KBM-7 (cell line): ENCODE measurements at places on chromosomes 4 and X.

DNA sequence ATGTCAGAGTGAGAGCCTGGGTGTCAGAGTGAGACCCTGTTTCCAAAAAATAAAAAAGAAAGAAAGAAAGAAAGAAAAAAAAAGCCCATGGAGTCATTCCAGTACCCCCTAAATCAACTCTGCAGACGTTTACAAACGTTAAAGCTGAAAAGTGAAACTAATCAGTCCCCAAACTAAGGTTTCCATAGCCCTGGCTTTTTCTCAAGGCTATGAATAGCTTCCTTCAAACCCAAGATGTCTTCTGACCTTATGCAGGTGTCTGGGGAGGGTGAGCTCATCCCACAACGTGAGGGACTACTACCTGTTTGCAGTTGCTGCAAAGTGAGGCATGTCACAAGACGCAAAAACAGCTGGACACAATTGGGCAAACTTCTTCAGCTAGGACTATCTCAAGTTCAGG, 144.0 kb downstream of the SH3KBP1 start:
- DNase-seq = no peak

GRCh38 chr4:111943796-111944203, 201.5 kb upstream of the FAM241A start:
- peak; percentile 23 for DNase-seq

DNA sequence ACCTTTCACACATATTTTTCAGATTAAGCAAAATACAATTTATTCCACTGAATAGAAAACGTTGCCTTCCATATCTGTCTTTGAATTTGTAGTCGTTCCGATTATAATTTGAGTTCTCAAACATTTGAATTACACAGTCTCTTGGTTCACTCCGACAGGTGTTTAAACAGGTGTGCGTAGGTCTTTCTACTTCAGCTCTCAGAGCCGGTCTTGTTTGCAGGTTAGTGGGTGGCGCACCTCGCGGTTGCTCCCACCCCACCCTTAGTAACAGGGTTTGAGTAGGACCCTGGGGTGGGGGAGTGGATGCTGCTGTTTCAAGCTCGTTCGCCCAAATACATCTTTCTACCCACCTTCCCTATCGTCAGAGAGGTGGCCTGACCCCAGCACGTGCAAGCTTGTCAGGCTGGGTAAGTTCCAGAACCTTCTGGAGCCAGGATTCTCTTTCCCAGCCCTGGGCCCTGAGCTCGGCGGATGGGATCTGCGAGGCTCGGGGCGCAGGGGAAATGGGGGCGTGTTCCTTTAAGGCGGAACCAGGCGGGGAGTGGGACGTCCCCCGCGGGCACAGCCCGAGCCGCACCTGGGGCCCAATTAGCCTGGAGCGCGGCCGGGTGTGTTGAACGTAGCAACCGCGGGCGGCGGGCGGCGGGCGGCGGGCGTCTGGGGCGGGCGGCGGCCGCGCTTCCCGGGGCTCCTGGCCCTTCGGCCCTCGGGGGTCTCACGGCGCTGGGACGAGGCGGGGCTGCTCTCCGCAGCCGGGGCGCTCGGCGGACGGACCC, at the start of gene FAM149A:
FAM149A (plus strand) TSS at position 591 of the 776 bp plus-strand sequence.
- peak; percentile 62 for DNase-seq

- DNase-seq = no peak
These were observed 553.3 kb downstream of the TLL1 start for GRCh38 chr4:166426300-166426863.

GRCh38 chr4:112377594-112378242, 80.5 kb downstream of the ALPK1 start:
- DNase-seq = no peak

DNA sequence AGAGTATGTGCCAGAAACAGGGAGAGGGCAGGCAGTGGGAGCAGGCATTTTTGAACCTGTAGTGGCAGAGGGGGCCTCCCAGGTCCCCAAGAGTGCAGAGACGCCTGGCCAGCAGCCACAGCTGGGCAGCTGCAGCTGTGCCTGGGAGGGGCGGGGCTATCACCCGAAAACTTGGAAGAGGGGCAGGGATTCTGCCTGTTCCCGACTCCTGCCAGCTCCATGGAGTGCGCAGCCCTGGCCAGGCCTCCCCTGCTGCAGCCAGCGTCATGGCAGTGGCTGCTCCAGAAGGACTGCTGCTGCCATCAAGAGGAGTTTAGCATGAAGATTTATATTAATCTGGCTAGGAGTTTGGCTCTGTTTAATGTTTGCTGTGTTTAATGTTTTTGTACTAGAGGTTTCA, 532.1 kb upstream of the PITX2 start:
- DNase-seq = no peak

GRCh38 chrX:107482046-107482445, 32.6 kb downstream of the FRMPD3 start:
- DNase-seq = no peak

DNA sequence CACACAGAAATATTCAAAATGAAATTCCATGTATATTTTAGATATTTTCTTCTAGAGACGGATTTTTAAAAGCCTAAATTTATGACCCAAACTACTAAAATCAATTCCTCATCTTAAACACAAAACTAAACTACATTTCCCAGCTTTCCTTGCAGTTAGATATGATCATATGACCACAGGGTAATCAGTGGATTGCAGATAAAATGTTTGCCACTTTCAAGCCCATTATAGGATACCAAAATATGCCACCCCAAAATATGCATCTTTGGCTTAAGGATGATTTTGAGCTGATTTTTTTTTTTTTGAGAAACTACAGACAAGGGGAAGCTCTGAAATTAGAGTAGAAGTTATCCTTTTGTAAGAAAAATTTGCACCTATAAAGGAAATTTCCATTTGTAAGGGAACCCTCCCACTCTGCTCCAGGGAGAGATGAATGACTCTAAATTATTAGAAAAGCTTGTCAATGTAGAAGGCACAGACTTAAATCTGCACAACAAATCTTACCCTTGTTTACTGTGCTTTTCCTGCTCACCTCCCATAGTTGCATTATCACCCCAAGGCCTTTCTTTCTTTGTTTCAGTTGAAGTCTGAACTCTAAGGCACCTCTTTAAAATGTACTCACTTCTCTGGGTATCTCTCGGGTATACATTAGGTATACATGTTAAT, 503.0 kb downstream of the PDHA2 start:
- no peak for DNase-seq

- no peak for DNase-seq
These were observed 1878.4 kb downstream of the ARAP2 start for GRCh38 chr4:34365946-34366345.

DNA sequence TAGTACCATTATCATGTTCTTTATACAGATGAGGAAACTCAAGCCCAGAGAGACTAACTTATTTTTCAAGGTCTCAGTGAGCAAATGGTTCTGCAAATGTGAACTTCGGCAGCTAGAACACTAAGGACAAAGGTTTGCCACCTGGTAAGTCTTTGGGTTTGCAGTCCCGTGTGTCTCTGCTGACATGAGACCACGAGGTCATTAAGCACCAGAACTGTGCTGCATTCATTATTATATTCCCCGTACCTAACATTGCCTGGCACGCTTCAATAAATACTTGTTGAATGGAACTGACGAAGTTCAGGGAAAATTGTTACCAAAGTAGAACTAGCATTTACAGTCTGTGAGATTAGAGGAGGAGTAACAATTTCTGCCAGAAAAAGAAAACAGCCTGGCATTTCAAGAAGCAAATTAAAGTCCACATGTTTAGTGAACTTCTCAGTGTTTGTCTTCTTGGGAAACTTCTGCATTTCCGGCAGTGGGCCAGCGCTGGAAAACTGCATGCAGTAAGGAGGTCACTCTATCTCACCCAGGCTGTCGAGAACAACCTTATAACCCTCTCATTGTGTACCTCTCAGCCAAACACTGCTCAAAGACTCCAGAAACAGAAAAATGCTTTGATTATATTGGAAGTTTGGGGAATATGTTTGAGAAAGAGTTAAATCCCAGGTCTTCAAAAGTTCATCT, 67.4 kb upstream of the CPEB2 start:
- no peak for DNase-seq

- DNase-seq = peak; percentile 21
These were observed 97.7 kb downstream of the MANBA start for GRCh38 chr4:102663073-102663472.

GRCh38 chr4:128462103-128462783, 174.6 kb upstream of the PGRMC2 start:
- no peak for DNase-seq

- no peak for DNase-seq
These were observed 72.8 kb downstream of the MANBA start for GRCh38 chr4:102687982-102688433.

DNA sequence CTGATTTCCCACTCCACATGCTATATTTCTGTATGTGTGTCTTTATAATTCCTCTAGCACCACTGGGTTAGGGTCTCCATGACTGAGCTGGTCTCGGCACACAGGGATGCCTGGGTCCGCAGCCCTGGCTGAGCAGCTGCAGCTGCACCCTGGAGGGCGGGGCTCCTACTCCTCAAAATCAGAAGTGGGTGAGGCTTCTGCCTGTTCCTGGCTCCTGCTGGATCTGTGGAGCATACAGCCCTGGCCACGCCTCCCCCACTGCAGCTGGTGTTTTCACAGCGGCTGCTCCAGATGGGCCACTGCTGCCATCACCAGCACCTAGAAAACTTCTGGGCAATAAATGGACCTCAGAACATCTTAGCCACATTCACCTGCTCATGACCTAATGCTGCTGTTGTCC, 30.9 kb downstream of the SPCS3 start:
- DNase-seq = no peak

- no peak for DNase-seq
These were observed 1303.4 kb downstream of the TECRL start for GRCh38 chr4:63105839-63106238.

DNA sequence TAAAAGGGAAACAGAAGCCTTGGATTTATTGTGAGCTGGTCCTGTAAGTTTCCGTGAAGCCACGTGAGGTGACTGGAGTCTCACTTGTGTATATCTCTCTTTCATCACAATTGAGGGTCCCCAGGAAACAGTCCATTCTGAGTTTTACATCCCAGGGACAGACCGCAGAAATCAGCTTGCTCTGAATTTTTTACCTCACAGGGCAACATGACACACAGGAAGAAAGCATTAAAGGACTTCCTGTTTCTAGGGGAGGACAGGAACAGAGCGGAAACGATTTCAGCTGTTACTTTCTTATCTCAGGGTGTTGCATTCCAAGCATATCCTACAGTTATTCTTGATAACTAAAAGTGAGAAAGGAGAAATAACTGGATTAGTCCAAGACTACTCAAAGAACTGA, 553.5 kb downstream of the TRAM1L1 start:
- DNase-seq = peak; percentile 97

DNA sequence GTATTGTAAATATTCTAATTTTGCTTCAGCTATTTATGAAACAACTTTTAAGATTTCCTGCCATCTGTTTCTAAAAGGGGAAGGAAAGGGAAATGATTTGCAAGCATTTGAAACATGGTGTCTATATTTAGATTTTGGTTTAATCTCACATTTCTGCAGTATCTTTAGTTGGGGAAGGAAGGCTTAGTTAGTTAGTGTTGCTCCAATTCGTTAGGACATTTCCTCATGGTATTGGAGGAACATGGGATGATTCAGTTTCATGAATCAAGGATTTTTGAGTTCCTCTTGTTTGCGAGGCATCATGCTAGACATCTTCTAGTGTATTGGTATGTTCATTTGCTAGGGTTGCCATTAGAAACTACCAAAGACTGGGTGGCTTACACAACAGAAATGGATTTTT, 20.5 kb upstream of the TMEM192 start:
- peak; percentile 75 for DNase-seq

DNA sequence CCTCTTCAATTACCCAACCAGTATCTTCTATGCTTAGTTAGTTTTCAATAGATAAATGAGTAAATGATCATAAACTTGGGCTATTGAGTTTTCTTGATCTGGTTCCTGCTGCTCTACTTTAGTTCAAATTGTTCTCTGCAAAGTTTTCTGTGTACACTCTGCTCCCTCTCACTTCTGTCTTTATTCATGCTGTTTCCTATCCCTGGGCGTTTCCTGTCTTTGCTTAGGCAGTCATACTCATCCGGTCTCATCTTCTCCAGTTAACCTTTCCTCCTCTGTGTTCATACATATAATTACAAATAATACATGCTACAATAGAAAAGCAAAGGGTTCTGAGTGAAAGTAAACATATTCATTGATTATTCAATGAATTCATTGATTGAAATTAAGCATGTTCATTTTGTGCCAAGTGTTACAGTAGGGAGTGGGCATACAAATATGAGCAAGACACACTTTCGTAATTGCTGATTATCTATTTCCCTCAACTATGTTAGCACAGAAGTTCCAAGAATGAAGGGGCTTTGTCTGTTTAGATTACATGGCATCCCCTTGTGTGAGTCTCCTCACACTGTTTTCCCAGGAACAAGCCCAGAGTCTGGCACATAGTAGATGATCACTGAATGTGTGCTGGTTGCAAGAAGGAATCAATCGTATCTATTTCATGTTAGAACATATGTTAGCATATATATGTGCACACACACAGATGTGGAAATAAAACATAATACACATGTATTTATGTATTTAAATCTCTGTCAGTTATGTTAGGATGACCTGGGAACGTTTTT, 1.1 kb downstream of the RAB39B start:
- DNase-seq = peak; percentile 39

- DNase-seq = no peak
These were observed 13.3 kb downstream of the TLR10 start for GRCh38 chr4:38769441-38769840.

DNA sequence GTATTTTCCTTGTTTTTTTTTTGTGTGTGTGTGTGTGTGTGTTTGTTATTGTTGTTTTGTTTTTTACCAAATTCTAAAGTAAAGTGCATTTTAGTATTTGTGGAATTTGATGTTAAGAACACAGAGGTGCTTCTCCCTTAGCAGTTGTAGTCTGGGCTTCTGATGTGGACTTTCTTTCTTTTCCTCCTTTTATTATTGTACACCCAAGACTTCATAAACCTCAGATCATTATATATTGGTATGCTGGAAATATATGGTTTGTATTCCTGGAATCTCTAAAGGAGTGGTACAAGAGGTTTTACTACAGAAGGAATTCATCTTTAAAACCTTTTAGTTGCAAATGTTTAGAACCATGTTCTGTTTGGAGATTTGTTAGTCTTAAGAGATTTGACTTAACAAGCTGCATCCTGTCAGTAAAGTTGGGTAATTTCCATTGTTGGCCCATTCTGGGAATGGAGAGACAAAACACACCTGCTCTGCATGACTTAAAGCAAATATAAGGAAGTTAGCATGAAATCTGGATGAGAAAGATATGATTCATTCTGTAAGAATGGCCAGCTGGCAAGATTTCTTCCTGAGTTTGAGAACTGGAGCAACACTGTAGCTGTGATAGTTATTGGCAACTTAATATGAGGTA, 64.0 kb downstream of the SMAD1 start:
- peak; percentile 65 for DNase-seq

DNA sequence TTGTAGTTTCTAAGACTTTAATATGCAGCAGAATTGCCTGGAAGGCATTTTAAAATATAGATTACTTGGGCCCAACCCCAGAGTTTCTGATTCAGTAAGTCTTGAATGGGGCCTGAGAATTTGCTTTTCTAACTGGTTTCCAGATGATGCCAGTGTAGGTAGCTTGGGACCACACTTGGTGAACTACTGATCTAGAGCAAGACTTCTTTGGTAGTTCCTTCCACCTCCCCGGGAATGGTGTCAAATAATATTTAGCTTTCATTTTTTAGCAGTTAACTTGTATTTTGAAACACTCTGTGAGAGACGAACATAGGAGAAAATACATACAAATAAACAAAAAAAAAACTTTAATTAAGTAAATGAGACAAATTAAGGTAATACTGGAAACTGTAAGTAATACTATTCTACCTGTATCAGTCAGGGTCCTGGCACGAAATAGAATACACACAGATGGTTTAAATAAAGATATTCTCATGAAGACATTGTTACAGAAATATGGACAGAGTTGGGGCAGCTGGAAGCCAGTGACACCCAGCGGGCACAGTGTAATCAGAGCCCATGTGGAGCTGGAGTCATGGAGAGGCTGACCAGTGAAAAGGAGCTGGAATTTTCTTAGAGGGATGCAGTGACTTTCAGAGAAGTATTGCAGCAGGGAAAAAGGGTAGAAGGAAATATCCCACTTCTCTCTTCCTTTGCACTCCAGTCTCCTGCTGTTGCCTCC, 905.7 kb downstream of the CCSER1 start:
- no peak for DNase-seq
